ENCODE measurements at places on chromosomes 7 and 10.

DNA sequence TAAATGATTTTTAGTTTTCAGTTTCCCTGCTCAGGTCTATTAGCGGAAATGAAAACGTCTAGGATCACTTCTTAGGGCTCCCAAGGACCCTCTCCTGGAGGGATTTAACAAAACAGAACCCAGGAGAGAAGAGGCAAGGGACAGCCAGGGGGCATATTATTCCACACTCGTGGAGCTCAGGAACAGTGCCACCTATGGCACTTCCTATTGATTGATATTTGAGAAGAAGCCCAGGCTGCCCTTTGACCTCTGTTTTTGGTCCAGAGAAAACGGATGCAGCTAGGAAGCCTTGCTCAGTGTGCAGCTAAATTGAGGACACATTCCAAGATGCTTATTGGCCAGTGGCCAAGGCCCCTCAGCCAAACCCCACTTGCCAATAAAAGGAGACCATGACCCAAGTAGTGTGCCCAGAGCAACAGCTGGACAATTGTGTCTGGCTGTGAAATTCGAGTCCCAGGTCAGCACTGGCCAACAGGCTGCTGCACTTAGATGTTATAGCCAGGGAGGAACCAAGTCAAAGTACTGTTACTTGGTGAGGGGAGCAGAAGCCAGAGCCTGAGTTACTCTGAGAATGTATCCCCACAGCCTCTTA is 24.0 kb upstream of the GPNMB start:
- no peak for DNase-seq

GRCh38 chr10:129725011-129725410 is 239.1 kb downstream of the EBF3 start:
- DNase-seq = no peak

- no peak for DNase-seq
These were observed 241.6 kb upstream of the TCERG1L start for GRCh38 chr10:131553121-131553520.

- no peak for DNase-seq
These were observed 1.6 kb downstream of the FAM171A1 start for GRCh38 chr10:15369256-15370211.

GRCh38 chr10:91587710-91588638 is 44.9 kb downstream of the PPP1R3C start:
- no peak for DNase-seq

DNA sequence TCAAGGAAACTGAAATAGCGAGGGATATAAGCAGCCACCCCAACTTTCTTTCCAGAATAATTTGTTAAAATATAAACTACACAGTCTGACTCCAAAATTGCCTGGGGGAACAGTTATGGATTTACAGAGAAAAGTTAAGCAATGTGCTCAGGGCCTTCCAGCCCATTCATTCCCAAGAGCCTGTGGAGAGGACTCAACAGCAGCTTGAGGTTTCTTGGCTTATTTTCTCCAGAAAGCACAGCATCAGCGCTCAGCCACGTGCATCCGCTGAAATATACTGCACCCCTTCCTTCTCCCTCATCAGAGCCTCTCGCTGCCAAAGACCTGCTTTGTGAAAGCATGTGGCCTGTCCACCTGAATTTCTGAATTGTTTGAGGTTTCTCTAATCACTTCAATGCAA is 375.2 kb upstream of the VWC2 start:
- DNase-seq = no peak

DNA sequence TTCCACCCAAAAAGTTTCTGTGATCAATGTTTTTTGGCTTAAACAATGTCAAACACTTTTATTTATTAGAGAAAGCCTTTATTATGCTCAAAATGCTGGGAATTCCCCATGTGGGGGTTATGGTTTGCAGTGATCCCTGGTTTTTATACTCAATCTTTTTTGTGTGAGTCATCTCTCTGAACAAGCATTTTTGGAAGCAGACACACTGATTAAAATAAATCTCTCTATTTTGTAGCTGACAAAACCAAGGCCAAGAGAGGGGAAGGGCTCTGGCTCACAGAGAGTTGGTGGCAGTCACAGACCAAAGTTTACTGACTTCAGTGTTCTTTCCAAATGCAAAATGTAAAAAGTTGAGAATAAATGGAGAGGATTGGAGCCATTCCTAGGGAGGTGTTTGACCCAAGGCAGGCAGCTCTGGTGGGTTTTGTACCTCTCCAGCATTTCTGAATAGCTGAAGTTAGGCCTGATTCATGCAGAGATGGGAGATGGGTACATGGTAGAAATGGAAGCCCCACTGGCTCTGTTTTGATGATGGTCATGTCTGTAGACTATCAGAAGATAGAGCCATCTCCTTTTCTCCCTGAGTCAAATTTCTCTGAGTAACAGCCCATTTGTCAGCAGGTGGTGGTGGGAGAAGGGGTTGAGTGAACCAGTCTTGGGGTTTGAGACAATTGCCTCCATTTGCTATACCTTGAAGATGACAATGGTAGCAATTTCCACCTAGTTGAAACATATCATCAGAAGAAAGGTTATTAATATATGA is 45.4 kb upstream of the NAMPT start:
- no peak for DNase-seq

DNA sequence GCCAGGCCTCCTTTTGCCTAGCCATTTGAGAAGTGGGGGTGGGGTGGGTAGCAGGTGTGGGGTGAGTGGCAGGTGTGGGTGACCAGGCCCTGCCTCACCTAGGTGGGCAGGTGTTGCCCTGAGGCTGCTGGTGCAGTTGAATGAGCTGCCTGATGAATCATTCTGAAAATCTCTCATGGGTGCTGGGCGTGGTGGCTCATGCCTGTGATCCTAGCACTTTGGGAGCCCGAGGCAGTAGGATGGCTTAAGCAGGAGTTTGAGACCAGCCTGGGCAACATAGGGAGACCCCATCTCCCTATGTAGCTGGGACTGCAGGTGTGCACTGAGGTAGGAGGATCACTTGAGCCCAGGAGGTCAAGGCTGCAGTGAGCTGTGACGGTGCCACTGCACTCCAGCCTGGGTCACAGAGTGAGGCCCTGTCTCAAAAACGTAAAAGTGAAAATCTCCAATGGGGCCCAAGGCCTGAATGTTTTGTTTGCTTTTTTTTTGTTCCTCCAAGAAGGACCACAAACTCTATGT is 17.7 kb downstream of the TSPAN14 start:
- DNase-seq = no peak

GRCh38 chr7:132471515-132471914 is 104.8 kb downstream of the PLXNA4 start:
- no peak for DNase-seq

GRCh38 chr10:110419265-110419664 is 78.4 kb upstream of the DUSP5 start:
- no peak for DNase-seq

- DNase-seq = no peak
These were observed 20.6 kb downstream of the KIN start for GRCh38 chr10:7767209-7767608.

GRCh38 chr7:105149827-105150226 is 135.8 kb downstream of the KMT2E start:
- DNase-seq = no peak

DNA sequence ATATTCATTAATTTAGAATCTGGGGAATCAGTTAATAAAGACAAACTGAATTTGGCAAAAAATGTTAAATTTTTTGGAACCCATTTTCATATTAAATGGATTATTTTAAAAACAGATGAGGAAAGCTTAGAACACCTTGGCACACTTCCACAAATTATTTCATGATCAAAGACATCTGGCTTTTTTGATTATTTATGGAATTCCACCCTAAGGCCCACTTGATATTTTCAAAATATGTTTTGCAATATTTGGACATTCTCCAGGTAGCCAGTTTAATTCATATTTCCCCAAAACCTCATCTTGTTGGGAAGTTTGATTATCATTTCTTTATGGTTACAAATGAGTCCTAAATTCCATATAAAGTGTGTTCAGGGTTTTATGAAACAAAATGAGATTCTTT is 129.9 kb downstream of the DOCK4 start:
- no peak for DNase-seq

DNA sequence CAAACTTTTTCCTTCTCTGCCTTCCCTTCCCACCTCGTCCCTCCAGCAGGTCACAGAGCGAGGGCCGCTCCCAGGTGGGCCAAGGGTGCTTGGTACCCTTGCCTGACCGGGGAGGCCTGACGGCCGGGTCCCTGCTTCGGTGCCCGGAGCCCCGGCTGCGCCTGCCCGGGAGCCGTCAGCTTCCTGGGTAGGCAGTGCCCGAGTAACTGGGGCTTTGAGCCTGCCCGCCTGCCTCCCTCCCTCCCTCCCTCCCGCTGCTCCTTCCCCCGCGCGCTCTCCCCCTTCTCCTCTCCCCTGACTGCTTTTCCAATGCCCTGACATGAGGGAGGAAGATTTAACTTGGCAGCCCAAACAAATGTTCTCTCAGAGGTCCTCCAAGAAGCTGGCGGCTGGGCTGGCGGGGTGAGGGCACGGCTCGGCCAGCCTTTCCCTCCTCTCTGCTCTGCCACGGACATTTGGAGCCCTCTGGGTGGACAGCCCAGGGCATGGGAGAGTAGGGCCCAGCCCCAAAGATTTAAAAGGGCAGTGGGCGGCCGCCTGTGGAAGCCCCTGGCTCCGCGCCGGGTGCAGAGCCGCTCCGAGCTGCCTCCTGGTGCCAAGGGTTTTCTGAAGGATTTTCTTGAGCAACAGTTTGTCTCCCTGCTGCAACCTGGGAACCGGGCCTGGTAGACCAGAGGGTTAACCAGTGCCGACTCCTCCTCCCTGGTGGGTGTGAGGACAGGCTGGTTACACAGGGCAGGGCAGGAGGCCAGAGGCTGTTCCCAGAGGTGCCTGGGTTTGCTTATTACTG is 2.0 kb downstream of the ZMIZ1 start:
- DNase-seq = no peak

GRCh38 chr7:7323352-7323751 is 141.0 kb downstream of the C1GALT1 start:
- no peak for DNase-seq
